Stimulated activated CD8-positive, alpha-beta memory T cell treated with anti-CD3 and anti-CD28 coated beads, Interleukin-4, amount 100 ng/mL, for 1 hour (primary cell): ENCODE measurements at places on chromosomes 5 and 9.

- DNase-seq: no peak
Measured at GRCh38 chr5:38666668-38667498, 110.4 kb upstream of the LIFR start.

GRCh38 chr5:147408980-147409379, 100.9 kb downstream of the DPYSL3 start:
- DNase-seq: no peak

GRCh38 chr9:127334725-127335124, 62.2 kb upstream of the SLC2A8 start:
- no peak for DNase-seq

- no peak for DNase-seq
Measured at GRCh38 chr5:90590-91547, 1.1 kb upstream of the PLEKHG4B start.

GRCh38 chr9:567128-567746, 274.3 kb upstream of the DMRT1 start:
- no peak for DNase-seq

- DNase-seq: no peak
Measured at GRCh38 chr9:127485995-127486394, 34.7 kb downstream of the LRSAM1 start.

- DNase-seq: no peak
Measured at GRCh38 chr5:180235077-180235476, 26.1 kb upstream of the RASGEF1C start.

- DNase-seq: no peak
Measured at GRCh38 chr9:92534674-92535073, 1.1 kb downstream of the ECM2 start.

- no peak for DNase-seq
Measured at GRCh38 chr9:127216888-127217217, 47.7 kb upstream of the GARNL3 start.

- DNase-seq: no peak
Measured at GRCh38 chr5:150632305-150633160, 7.9 kb upstream of the SYNPO start.

- DNase-seq: no peak
Measured at GRCh38 chr9:125043631-125044030, 99.7 kb downstream of the SCAI start.

DNA sequence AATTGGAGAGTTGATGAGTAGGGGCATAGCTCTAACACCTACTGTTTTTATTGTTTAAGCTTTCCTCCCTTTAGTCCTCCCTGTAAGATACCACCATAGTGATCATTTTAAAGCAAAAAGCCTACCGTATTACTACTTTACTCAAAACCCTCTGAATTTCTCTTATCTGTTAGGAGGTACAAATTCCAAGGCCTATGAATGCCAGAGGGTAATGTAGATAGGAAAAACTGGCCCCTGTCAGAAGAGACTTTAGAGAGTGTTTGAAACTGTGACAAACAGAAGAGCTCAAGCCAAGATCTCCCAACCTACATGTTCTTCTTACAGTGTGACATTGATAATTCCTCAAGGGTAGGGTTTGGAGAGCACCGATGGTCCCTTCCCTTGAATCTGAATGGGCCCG, 7.2 kb upstream of the SLC44A1 start:
- no peak for DNase-seq

DNA sequence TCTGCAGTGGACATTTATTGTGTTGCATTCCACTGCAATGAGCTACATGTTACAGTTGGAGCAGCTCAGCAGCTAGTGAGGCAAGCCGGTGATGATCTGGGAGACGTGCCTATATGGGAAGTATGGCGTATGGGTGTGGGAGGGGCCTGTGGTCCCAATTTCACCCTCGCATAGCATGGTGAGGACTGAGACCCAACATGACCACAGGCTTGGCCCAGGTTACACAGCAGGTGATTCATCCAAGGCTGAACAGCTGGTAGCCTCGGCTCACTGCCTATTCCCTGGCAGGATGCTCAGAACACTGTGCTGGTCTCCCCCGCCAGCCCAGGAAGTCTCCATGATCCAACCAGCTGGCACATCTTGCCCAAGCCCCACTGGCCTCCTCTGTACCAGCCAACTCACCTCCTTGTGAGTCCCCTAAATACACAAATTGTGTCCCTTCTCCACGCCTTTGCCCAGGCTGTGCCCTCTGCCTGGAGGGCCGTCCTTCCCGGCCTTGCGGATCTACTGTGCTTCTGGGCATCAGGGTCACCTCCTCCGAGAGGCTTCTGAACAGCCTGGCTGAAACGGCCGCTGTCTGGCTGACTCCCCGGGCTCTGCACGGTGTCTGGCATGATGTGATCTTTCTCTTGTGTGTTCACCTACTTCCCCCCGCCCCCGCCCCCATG, 81.4 kb downstream of the NSUN2 start:
- DNase-seq: no peak

- no peak for DNase-seq
Measured at GRCh38 chr9:121852651-121853616, 201.5 kb downstream of the DAB2IP start.

DNA sequence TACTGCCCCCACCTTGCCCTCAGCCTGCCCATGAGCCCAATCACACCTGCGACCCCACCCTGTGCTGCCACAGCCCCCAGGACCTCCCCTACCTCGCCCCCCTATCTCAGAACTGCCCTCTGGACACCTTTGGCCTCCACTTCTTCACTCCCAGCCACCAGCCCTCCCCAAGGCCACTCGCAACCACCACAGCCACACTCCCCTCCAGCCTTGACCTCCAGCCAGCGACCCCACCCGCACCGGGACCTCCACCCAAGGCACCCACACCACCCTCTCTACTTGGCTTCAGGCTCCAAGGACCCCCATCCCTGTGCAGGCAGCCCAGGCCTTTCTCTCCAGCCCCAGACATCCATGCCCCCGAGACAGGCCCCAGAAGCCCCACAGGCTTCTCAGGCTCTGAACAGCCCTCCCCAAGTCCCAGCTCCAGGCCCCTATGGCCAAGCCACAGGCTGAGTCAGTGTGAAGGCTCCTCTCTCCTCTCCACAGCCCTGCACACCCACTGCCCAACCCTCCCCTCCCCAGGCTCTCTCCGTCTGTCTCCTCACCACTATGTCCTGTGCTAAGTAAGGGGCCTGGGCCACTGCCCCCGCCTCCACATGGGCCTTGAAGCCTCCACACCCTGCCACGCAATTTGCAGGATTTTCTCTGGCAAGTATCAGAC, 2.0 kb downstream of the AK1 start:
- no peak for DNase-seq

GRCh38 chr5:61279725-61280124, 52.3 kb upstream of the ZSWIM6 start:
- DNase-seq: no peak

- DNase-seq: no peak
Measured at GRCh38 chr5:54113060-54113459, 197.3 kb downstream of the ARL15 start.

DNA sequence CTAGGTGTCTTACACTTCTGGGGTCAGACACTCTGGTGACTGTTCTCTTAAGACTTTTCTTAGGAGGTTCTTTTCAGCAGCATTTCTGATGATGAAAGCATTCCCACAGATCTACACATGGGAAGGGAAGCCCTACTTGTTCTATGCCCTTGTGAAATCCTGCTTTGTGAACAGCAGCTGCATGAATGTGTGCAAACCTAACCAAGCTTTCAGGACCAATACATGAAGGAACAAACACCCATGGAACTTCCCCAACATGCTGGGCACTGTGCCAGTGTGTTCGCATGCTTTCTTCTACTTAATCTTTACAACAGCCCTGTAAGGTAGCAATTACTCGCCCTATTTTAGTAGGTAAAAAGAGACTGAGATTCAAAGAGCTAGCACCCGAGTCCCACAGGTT, 439.9 kb upstream of the KLF4 start:
- DNase-seq: no peak

GRCh38 chr9:79667120-79667519, 95.4 kb downstream of the TLE4 start:
- no peak for DNase-seq

DNA sequence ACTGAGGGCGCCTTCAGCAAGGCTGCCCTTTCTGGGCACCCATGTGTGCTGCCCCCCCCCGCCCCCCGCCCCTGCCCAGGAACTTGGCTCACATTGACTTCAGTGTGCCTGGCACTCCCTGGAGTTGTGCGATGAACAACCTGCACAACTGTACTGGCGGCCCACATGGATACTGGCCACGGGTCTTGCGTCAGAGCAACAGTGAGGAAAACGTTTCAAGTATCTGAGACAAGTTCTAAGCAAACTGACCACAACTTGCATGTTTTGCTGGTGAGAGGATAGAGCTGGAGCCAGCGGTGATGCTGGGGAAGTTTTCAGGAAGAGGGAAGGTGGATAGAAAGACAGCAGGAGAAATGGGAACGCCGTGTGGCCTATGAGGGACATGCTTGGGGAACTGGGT, 45.4 kb downstream of the HABP4 start:
- no peak for DNase-seq

DNA sequence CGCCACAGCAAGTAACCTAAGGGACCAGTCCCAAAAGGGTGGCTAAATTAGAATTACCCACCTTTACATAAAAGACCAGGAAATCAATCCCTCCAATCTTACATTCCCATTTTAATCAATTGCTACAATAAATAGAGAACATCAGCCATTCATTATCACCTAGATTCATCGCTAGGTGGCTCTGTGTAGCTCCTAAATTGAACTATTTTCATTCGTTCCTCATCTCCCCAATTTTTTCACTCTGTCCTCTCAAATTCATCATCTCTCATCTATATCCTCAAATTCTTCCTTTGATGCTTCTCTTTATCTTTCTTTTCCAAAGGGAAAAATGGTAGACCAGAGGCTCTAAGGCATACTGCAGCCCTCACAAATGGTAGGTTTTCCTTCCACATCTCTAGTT, 108.2 kb upstream of the TNC start:
- DNase-seq: no peak

DNA sequence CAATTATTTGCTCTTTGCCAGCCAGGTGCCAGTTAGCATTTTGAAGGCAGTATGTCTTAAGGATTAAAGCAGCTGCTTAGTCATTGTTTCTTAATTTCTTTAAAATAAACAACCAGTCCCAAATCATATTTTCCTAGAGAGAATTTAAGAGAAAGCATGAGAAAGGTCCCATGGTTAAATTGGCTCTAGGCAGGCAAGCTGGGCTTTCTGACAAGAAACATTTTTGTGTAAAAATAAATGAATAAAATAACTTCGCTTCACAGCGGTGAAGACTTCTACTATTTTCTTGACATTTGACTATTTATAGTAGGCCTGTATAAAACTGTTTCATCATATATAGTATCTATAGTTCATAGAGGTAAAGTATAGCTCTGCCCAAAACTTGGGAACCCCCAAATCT, 617.7 kb upstream of the C9orf72 start:
- no peak for DNase-seq

GRCh38 chr9:92669527-92669889, 423 bp downstream of the IPPK start:
- no peak for DNase-seq

- no peak for DNase-seq
Measured at GRCh38 chr9:114467226-114467750, 38.0 kb downstream of the WHRN start.

DNA sequence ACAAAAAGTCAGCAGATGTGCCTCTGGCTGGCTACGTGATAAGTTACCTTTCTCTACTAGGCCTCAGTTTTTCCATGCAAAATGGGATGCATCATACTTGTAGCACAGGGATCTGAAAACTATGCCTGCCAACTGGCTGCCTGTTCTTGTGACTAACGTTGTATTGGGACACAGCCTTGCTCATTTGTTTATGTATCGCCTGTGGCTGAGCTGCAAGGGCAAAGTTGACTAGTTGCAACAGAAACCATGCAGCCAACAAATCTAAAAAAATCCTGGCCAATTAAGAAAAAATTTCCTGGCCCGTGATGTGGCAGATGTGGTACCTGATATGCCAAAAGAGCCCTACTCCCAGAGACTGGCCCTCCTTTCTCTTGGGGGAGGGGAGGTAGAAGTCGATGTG, 131.3 kb downstream of the SEC61B start:
- DNase-seq: no peak

- no peak for DNase-seq
Measured at GRCh38 chr5:128905568-128906110, 59.6 kb upstream of the SLC27A6 start.

GRCh38 chr5:73151766-73152410, 21.1 kb upstream of the TMEM174 start:
- no peak for DNase-seq

GRCh38 chr9:71357346-71357745, 235.9 kb upstream of the TRPM3 start:
- no peak for DNase-seq

- no peak for DNase-seq
Measured at GRCh38 chr5:146993876-146994530, 115.4 kb upstream of the PPP2R2B start.

- DNase-seq: no peak
Measured at GRCh38 chr5:123455095-123455494, 31.9 kb upstream of the CEP120 start.

- no peak for DNase-seq
Measured at GRCh38 chr9:127058011-127058644, 64.3 kb downstream of the ANGPTL2 start.

- DNase-seq: no peak
Measured at GRCh38 chr5:93381057-93381456, 200.0 kb downstream of the NR2F1-AS1 start.

GRCh38 chr5:130616161-130616560, 548.9 kb downstream of the HINT1 start:
- DNase-seq: no peak

DNA sequence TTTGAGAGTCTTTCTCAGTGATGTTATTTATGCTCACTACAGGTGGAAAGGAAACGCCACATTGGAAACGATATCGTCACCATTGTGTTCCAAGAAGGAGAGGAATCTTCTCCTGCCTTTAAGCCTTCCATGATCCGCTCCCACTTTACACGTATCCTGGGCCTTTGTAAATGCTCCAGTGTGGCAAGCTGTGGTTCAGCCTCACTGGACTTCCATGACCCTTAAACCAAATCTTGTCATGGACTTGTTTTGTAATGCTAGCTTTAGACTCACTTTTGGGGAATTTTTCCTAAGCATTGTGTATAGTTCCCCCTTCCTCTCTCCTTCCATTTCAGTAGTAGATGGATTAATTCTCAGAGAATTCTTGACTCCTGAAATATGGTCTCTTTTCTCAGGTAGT, 60.9 kb upstream of the SLC2A8 start:
- no peak for DNase-seq

GRCh38 chr5:124962735-124963134, 216.3 kb upstream of the ZNF608 start:
- DNase-seq: no peak

DNA sequence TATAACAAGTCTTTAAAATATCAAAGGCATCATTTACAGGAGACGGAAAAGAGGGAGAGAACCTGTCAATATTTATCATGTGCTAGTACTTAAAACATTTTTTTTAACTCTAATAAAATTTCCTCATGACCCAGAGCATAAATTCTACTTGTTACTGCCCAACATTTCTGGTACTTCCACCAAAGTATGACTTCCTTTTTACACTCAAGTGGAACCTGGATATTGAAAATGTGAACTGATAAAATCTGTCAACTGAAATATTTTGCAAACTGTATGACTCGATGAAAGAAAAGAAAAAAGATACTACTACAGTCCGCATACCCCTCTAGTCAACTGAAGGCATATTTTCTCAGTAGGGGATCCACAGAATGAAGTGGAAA, 37.1 kb downstream of the FAM13B start:
- DNase-seq: no peak

- DNase-seq: no peak
Measured at GRCh38 chr9:95494022-95494415, 22.8 kb downstream of the PTCH1 start.

- no peak for DNase-seq
Measured at GRCh38 chr5:137374110-137374714, 124.9 kb downstream of the SPOCK1 start.

GRCh38 chr5:154737667-154738320, 17.4 kb upstream of the LARP1 start:
- no peak for DNase-seq

- DNase-seq: no peak
Measured at GRCh38 chr5:141951332-141951781, 6.6 kb downstream of the PCDH12 start.
